Mucosa of gallbladder (tissue), 1 donor: ENCODE measurements at places on chromosomes 7 and 10.

DNA sequence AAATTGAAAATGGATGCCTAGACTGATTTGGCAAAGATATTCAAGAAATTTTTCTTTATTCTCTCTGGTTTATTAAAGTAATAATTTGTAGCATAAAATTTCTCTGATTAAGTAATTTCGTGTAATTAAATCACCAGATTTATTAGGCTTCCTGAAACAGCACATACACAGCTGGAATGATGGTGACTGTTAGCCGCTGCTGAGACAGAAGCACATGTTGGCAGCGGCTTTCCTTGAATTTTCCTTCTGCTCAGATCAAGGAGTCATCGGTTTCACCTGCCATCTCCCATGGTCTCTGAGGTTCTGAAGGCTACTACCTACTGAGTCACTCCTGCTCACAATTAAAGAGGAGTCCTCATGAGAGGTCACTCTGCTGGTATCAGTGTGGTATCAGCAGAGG lies 101.5 kb downstream of the GFRA1 start:
- DNase-seq: no peak

GRCh38 chr7:137961200-137962177 lies 40.4 kb downstream of the CREB3L2 start:
- no peak for DNase-seq

GRCh38 chr7:137993395-137993743 lies 8.5 kb downstream of the CREB3L2 start:
- DNase-seq: no peak

DNA sequence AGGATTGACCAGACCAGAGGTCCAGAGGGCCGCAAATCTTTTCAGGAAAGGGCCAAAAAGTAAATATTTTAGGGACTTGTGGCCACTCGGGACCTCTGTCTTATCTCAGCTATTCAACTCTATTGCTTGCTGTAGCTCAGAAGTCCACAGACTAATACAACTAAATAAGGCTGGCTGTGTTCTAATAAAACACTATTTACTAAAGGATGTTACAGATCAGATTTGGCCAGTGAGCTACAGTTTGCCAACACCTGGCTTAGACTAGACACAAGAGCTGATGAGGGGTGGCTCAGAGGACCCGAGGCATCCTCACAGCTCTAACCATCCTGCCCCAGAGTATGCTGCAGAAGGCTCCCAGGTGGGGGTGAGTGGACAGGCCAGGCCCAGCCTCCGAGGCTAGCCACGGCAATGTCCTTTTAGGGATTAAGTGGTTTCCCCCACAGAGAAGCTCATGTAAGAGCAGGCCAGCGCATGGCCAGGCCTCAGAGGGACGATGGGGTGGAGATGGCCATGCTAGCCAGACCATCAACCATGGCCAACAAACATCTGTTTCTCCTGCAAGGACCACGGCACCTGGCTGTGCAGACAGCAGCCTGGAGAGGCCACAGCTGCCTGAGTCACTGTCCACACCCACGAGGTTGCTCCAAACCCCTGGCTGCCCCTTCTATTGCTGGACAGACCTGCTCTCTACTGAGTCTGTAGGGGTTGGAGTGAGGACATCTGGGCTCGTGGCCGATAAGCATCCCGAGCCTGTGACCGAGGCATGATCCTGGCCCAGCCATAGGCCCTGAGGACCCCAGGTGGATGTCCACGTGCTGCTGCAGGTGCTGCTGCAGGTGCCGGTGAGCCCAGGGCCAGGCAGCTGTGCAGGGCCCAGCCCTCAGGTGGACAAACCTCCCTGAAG lies 76.5 kb downstream of the AFAP1L2 start:
- DNase-seq: no peak

DNA sequence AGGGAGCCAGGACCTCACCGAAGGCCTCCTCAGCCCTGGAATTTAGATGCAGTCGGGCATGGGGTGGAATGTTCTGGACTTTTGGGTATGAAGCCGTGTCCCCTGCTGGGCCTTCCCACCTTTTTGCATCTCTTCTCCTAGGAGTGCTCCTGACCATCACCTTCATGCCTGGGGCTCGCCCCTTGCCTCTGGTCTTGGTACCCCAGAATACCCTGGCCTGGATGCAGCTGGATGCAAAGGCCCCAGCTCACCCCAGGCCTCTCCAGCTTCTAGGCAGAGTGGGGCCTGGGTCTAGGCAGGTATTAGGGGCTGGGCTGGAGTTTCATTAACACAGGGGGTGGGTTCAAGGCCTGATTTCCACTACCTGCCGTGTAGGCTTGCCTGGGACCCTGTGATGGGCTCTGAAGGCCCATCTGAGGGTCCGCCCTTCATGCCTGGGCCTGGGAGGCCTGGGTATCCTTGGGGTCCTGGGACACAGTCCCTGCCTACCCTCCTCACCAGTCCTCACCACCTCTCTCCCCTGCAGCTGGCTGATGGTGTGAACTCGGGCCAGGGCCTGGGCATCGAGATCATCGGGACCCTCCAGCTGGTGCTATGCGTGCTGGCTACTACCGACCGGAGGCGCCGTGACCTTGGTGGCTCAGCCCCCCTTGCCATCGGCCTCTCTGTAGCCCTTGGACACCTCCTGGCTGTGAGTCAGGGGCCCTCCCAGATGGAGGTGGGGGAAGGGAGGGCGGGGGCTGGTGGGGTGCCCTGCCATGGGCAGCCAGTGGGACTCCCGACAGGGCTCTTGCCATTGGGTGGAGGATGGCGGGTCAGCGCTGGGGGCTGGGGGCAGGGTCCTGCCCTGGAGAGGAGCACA lies 10.1 kb downstream of the AQP1 start:
- no peak for DNase-seq

DNA sequence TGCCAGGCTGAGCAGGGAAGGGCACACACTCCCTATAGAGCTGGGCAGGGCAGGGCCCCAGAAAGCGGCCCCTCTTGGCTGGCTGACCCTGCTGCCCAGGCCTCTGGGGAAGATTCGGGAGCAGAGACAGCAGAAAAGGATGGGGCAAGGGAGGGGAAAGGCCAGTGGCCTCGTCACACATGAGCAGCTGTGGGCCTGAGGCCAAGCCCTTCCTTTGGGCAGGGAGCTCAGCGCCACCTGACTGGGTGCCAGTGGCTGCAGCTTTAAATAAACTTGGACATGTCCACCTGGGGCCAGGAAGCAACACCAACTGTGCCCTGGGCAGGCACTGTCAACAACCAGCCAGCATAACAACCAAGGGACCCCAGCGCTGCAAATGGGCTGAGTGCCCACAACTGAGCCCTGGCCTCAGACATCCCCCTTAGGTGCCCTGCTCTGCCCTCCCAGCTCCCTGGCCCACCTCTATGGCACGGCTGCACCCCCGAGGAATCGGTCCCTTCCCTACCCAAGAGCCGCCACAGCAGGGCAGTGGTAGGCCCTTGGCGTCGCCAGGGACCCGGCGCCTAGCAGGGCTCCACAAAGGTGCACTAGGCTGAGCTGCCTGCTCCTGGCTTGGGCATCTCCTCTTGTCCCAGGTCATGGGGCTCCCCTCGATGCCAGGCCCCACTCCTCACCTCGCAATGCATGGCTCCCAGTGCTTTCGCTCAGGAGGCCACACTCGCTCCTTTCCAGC lies 2.6 kb downstream of the CAMK2B start:
- DNase-seq: no peak
